ENCODE measurements at places on chromosomes 3 and 15.

DNA sequence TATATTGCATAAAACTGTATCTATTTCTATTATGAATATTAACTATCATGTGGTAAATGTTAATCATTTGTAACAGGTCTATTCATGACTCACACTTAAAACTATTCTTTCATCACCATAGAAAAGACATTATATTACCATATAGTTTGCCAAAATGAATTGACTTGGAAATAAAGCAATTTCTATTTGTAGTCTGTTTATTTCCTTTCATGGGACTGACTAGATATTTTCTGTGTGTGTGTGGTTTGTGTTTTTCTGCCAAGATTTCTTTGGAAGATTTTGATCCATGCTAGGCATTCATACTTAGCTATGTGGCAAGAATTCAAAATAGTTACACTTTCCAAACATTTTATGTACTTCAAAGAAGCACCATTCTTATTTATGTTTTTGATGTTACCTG, 522.5 kb upstream of the AGTR1 start:
- no peak for DNase-seq

- DNase-seq, result no peak
These were observed 49.7 kb upstream of the SCAANT1 start for GRCh38 chr3:63961891-63962290.

DNA sequence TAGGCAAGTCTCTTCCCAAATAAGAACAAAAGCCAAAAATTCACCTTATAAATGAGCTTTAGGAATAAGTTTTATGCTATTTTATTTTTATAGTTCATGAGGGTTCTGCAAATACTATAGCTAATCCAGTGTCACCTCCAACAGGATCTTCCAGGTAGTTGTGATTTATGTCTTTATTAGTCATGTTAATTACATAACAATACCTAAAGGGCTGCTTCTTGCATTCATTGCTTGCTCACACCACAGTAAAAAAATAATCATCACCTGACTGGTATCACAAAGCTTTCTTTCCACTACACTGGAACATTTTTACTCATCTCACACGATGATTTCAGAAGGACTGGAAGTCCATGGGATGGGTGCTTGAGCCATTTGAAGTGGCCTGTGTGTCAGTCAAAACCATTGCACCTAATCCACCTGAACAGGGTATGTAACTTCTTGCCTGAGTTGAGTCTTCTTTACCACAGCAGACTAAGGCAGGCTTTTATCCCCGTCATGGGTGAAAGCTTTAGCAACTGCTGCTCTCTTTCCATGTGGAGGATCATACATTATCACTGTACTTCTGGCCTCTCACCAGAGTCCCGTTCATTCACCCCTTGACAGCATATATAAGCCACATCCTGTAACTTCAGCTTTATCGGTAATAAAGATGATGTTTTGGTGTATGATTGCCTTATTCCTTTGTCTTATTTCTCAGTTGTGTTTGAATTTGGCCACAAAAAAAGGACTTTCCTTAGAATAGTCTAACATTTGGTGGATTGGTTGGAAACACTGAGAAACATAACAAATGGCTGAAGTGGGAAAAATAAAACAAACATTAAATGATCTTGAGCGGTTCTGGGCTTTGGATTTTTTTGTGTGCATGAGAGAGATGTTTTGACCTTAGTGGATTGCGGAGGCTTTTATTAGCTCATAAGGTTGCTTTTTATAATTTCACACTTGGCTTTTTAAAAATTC, 382.6 kb upstream of the THBS1 start:
- no peak for DNase-seq

GRCh38 chr3:34106879-34107278, 308.4 kb downstream of the PDCD6IP start:
- DNase-seq, result no peak

DNA sequence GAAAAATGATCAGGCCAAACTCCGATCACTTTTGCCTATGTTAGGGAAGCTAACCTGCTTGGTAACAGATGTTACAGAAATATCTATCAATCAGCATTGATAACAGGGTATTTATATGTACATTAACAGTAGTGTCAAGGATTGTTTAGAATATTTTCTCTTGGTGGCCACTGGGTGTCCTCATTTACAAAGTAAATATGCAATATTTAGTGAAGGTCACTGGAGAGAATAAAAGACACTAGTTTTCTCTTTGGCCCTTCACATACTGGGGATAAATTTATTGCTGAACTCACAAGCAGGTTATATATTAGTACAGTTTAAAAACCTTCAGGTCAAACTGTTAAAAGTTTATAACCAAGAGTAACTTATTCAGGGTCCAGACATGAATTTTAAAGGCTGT, 69.0 kb downstream of the TIGIT start:
- no peak for DNase-seq

GRCh38 chr3:143885780-143886427, 37.6 kb upstream of the SLC9A9 start:
- no peak for DNase-seq

DNA sequence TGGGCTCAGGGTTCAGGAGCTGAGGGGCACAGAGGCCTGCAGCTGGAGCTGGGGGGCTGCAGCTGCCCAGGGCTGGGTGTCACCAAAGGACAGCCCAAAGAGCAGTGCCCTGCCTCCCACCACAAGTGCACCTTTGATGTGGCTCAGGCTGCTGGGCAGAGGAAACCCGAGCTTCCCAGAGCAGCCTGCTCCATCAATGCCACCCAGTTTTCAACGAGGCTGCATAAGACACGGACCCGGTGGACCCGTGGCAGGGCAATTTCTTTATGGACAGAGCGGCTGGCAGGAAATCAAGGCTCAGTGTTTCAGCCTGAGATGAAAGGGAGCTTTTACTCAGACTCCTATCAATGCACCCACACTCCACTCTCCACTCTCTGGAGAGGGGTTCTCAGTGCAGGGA, 18.7 kb downstream of the SEMA5B start:
- DNase-seq, result no peak

DNA sequence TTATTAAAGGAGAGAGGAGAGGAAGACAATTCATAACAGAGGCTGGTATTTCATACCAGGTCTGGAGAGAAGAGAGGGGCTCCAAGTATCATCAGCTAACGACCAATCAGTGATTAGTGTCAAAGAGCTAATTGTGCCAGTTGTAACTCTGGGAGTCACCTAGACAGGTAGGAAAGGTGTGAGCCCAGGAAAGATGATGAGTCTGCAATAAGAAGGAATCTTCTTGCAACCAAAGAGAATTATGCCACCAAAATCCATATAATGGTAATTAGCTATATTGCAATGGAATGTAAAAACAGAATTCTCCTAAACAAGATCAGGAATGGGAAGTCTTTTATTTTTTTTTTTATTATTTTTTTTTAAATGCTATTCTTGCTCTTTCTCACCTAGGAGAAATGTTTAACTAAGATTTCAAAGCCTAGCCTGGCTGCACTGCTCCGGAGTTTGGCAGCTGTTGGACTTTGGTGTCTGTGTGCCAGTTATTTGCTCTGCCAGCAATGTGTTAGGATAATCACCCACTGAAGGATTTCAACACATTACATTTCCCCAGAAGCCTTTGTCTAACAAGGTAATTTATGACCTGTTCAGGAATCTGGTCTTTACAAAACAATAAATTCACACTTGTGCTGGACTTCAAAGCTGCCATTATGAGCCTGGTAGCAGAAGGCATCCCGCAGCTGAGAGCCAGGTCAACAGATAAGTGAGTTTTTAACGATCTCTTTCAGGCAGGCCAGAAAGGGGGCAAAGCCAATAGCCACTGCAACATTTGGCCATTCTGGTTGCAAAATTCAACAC, 89.4 kb downstream of the FOXB1 start:
- DNase-seq, result no peak

GRCh38 chr15:91468871-91469580, 369.0 kb downstream of the SV2B start:
- DNase-seq, result no peak

DNA sequence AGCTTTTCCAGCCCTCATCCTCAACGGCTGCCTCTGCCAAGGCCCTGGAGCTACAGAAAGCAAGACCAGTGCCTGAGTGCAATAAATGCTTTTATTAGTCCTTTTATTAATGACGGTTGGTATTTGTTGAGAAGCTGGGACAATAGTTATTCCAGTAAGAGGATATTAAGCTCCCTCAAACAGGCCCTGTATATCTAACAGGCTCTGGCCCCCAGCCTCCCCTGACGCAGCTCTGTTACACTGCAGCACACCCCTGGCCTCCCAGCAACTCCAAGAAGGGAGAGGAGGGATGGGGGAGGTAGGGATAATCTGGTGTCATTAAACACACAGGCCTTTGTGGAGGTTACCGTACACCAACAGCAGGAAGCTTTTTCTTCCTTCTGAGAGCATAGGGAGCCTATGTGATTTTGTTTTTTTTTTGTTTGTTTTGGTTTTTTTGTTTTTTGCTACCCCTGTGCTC, 30.8 kb upstream of the MAGEF1 start:
- no peak for DNase-seq

All from ascending aorta (tissue), 2 donors.